ENCODE measurements at places on chromosomes 16 and 17. TPM values are rescaled to one million over a fixed set of nuclear protein-coding genes. Genes with fewer than 3 reads are reported as not detected.

DNA sequence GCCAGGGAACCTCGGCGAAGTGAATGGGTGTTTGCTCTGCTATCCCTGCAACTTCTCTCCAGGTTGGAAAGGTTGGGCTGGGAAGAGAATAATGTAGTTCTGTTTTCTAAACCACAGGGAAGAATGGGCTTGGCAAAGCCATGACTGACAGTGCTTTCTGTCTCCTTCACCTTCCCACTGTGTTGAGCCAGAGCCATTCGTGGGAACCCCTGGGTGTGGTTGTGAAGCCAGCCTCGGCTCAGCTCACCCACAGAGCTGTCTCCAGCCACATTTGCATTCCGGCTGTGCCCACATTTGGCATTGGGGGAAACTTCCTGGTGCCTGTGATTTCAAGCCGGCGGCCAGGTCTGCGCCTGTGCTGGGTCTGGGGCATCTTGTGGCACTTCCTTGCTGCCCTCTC, 39.9 kb downstream of the BAIAP2 start:
- DNase-seq: no peak

DNA sequence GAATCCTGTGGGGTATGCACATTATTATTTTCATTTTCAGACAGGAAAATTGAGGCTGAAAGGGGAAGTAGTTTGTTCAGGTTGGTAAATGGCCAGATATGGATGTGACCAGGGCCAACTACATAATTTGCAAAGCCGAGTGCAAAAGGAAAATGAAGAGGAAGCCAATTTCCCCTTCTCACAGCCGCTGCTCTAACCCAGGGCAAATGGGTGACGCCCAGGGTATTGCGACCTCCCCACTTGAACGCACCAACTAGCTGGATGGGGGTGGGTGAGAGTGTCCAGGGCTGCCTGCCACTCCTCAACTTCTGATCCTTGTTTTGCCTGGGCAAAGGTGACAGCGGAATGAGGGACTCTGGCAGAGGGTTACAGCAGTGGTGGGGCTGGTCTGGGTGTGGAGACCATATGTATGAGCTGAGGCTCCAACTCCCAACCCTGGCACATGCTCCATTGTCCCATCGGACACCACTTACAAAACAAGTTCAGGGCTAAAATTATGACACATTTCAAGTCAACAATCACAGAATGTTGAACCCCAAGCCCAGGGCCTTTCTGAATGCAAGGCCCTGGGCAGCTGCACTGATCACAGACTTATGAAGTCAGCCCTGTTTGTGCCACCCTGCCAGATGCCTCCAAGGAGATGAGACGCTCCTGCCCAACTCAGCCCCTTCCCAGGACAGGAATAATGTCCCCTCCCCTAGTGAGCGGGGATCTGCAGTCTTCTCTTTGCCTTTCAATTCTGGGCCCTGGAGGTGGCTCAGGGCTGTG, 1.7 kb downstream of the ANKRD40CL start:
- no peak for DNase-seq

DNA sequence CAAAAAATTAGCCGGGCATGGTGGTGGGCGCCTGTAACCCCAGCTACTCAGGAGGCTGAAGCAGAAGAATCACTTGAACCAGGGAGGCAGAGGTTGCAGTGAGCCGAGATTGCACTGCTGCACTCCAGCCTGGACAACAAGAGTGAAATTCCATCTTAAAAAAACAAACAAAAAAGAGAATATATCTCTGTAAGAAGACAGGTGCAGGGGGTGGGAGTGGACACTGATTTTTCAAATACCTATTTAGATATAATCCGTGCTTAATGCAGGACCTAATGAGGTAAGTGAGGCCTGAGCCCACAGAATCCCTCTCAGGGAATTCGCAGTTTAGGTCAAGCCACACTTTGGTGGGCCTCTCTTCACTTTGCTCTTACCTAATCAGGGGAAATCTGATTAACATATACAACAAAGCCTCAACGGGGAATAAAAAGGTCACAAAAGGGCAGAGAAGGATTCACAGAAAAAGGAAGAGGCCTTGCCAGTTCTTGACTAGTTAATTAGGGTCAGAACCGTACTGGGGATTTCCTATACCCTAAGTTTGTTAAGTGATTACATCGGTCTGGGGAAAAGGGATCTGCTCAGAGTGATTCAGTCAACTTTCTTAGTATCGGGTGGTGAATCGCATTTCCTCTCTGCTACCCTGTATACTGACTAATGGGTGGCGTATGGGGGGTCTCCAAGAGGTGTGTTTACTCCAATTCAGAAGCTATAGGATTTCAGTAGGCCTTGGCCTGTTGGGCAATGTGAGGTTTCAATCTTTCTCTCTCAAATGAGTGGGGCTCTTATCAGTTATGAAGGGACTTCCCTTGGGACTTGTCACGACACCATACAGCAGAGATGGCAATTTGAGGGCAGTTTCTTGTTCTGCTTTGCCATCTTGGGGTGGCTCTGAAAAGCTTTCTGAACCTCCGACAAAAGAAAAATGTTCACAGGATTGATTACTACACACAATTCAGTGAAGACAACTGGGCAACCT, 1.9 kb upstream of the NFAT5 start:
- no peak for DNase-seq

GRCh38 chr16:4517812-4518680, 20.5 kb downstream of the CDIP1 start:
- no peak for DNase-seq

- peak; percentile 55 for DNase-seq
Measured at GRCh38 chr17:17752089-17752820, 71.0 kb downstream of the RAI1 start.

DNA sequence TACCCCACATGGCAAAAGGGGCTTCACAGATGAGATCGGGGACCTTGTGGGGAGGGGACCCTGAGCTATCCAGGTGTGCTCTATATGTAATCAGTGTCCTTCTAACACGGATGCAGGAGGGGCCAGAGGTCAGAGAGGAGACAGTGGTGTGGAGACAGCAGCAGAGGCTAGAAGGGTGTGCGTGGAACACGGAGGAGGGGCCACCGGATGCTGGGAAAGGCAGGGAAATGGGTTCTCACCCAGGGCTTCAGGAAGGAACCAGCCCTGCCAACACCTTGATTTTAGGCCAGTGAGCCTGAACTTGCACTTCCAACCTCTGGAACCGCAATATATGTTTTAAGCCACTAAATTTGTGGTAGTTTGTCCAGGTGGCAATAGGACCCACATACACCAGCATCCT, 4.6 kb upstream of the SLC38A8 start:
- DNase-seq: no peak

DNA sequence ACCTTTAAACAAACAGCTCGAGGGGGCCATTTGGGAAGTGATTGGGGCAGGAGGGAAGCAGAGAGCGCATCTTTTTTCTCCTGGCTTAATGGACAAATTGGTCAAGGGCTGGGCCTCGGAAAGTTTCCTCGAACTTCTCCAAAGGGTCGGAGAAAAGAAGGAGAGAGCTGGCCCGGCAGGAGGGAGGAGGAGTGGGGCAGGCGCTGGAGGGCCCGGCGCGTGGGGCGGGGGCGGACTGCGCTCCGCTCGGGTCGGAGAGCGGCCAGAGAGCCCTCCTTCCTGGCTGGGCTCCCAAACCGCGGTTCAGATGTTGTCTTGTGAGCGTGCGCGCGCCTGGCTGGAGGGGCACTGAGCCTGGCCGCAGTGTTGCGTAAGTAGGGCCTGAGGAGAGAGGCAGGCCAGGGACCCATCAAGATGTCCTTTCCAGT, 1.2 kb downstream of the MMP2 start:
- peak; percentile 73 for DNase-seq

GRCh38 chr16:31488468-31489297, 5.8 kb downstream of the SLC5A2 start:
- DNase-seq: no peak

DNA sequence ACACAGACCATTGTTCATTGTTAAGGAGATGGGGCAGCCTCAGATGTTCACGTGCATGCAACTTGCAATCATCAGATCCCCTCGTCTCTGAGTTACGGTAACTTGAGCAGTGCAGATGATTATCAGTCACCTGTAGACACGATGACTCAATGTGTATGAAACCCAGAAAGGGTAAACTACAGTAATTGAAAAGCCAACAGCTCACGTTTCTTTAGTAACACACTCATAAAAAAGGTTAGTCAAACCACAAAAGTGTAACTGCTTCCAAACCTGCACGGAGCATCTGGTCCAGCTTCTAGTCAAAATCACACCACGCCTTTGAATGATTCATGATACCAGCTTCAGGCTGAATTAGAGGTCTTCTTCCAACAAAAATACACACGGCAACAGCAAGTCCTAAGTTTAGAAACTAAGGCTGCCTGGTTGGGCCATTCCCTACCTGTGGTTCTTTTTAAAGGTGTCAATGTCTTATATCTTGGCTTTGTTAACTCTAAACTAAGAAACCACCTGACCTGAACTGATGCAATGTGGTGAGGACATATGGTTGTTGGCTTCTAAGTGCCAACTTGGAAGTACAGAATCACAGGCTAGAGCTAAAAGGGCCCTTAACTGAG, 32.3 kb downstream of the GRB7 start:
- DNase-seq: peak; percentile 72

- peak; percentile 26 for DNase-seq
Measured at GRCh38 chr16:56519459-56520250, at the start of gene BBS2. Gene BBS2 (minus strand): TSS chr16:56520024. CDS start chr16:56519862, 162 bp downstream.

- DNase-seq: no peak
Measured at GRCh38 chr17:29621751-29622194, 939 bp downstream of the CORO6 start.

- DNase-seq: no peak
Measured at GRCh38 chr16:15708096-15708495, 58.1 kb downstream of the NDE1 start.

CCL7 gene
- polyA plus RNA-seq: 0.87 TPM

GNG13 gene
- polyA plus RNA-seq: not detected

TVP23C gene
- 10.0 TPM for polyA plus RNA-seq

RHBDL3 gene
- 0.04 TPM for polyA plus RNA-seq

ARL2BP gene
- polyA plus RNA-seq: 69.5 TPM

All from BJ (cell line).